B cell (primary cell): ENCODE measurements at places on chromosomes 6 and 20. TPM values are rescaled to one million over a fixed set of nuclear protein-coding genes. Genes with fewer than 3 reads are reported as not detected.

GRCh38 chr20:2663887-2664719, at the start of gene IDH3B:
TSS of gene IDH3B (minus strand) at chr20:2664216. CDS start at chr20:2664188, 28 bp downstream.
- DNase-seq, result peak; percentile 92

CDH22 gene
- total RNA-seq, result not detected in 2 replicates

RRAGD gene
- 2.7 and 4.5 TPM in 2 replicates for total RNA-seq

DNA sequence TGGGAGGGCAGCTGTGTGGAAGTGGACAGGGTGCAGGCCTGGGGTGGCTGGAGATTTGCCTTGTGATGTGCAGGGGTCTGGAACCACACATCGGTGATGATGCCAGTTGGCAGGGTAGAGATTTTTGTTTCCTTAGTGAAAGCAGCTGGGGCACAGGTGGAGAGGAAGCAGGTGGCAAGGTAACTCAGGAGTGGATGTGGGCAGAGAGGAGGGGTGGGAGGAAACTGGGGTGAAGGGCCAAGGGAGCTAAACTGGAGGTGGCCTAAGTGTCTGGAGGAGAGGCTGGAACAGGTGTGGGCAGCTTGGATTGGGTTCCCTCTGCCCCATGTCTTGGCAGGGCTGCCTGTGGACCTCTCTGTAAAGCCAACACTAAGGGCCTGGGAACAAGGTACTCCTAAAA, 4.7 kb upstream of the SCUBE3 start:
- DNase-seq, result no peak

VNN1 gene
- not detected in 2 replicates for total RNA-seq

KCNS1 gene
- total RNA-seq, result not detected in 2 replicates

GRCh38 chr6:106181664-106182418, 95.7 kb downstream of the PRDM1 start:
- no peak for DNase-seq

GRCh38 chr20:5991623-5992441, 41.4 kb downstream of the MCM8 start:
- no peak for DNase-seq

- DNase-seq, result no peak
Measured at GRCh38 chr6:162443101-162443500, 284.5 kb downstream of the PRKN start.

FBXO9 gene
- 105 and 109 TPM in 2 replicates for total RNA-seq

DNA sequence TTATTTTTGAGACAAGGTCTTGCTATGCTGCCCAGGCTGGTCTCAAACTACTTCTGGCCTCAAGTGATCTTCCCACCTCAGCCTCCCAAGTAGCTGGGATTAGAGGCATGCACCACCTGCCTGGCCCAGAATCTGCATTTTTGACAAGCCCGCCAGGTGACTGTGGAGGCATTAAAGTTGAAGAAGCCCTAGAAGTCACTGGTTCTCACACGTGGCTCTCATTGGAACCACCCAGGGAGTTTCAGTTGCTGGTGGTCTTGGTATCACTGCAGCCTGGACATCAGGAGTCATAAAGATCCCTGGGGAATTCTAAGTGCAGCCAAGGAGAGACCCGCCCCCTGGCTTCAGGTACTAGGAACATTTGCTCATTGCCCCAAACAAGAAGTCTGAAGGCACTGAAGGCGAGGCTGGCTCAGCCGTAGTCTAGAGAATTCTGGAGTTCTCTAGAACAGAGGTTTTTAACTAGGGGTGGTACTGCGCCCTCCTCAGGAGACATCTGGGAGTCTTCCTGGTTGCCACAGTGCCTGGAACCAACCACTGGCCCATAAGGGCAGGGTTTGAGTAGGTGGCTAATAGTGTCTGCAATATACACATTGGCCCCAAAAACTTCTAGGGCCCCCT, 182.8 kb downstream of the ZMYND8 start:
- DNase-seq, result no peak

DNA sequence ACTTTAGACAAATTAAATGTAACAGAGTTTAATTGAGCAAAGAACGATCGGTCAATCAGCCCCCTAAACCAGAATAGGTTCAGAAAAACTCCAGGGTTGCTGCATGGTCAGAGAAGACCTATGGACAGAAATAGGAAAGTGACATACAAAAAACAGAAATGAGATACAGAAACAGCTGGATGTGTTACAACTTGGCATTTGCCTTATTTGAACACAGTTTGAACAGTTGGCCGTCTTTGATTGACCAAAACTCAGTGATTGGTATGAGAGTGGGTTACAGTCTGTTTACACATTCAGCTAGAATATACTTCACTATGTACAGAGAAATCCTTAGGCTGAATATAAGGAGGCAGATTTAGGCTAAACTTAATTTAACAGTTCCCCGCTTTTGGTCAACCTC, 19.9 kb downstream of the SRSF6 start:
- no peak for DNase-seq

- no peak for DNase-seq
Measured at GRCh38 chr6:149138089-149138488, 179.4 kb upstream of the TAB2 start.

DNA sequence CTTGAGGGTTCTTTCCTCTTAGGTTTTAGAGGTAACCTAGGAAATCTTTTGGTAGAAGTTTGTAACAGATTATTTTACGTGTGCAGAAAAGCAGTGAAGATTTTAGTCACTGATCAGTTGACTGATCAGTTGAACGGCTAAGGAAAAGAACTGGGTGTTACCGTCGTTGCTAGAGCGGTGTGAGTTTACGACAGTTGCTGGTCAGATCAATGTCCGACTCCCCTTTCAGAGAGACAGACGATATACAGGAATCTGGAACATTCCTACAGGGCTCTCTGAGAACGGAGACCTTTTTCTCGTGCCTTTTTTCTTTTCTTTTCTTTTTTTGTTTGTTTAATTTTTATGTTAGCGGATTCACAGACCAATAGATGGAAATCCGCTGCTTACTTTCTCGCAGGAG, 132.1 kb upstream of the ZNF184 start:
- peak; percentile 21 for DNase-seq

DNA sequence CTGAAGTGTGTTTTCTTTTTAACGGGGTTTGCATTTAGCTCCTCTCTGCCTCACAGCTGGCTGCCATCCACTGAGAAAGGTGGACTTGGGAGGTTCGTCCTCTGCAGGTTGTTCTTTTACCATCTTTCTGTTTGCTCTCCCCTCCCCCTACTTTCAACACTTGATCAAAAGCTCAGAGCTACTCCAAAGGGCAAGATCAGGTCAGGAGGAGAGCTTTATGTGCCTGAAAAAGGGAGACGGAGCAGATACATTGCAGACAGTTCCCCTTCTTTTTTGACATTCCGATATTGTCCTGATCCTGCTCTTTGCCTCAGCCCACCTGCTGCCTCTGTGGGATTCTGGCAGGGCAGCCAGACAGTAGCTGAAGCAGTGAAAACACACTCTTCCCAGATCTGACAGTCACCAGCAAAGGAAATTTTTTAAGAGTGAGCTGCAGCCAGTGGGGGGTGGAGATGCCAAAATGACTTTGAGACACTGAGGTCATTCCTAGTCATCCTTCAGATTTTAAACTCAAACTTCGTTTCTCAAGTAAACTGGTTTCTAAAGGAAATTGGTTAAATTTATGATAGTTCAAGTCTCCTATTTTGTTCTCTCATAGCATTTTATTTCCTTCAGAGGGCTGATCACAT, 26.5 kb downstream of the SMLR1 start:
- no peak for DNase-seq

YTHDF1 gene
- 40.2 and 40.5 TPM in 2 replicates for total RNA-seq

DNA sequence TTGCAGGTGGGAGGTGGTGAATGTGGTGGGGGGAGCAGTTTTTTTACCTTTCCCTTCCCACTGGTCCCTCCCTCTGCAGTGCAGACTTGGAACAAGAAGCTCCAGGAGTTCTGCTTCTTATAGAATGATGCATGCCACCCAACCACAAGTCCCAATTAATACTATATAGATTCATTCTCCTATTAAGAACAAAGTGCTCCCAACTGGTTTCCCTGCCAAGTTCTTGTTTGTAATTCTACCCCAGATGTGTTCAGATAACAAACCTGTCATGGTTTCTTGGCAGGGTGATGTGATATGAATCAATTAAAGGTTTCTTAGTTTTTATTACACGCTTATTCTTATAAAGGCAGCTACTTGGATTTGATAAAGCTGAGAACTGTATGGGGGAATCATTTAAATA, 23.9 kb downstream of the HDDC2 start:
- DNase-seq, result no peak

- no peak for DNase-seq
Measured at GRCh38 chr6:39296745-39297640, 17.2 kb downstream of the KCNK17 start.

VGLL2 gene
- total RNA-seq, result not detected in 2 replicates

GRCh38 chr6:164087870-164088269, 673.4 kb downstream of the QKI start:
- no peak for DNase-seq

DNA sequence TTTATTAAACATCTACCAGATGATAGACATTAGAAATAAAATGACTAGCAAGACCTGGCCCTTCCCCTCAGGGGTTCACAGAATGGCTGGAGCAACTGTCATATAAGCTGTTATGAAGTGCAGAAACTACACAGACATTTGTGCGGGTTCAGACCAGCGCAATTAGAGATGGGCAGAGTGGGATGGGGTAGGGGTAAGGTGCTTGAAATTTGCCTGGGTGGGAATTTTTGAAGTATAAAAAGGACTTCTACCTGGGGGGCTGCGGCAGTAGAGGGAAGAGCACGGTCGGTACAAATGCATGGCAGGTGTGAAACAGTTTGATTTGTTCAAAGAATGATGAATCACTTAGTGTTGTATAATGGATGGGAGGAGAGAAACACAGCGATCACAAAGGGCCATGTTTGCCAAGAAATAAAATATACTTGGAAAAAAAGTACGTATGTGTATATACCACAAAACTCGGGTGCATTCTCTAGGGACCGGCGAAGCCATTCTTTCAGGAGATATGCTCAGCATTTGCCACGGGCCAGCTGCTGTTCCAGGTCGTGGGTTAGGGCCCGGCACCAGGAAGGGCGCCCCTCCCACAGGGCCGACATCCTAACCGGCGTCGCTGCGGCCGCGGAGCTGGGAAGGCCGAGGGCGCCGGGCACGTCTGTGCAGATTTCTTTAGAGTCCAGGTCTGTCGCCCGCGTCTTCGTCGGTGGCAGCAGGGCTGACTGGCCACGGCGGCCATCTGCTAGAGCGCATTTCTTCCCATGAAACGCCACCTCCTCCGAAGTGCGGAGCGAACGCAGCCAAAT, 809 bp upstream of the NOL7 start:
- DNase-seq, result no peak

GRCh38 chr20:36848078-36848660, 27.8 kb upstream of the TLDC2 start:
- DNase-seq, result no peak

GRCh38 chr6:149314325-149314905, 3.1 kb upstream of the TAB2 start:
- DNase-seq, result no peak

- DNase-seq, result peak; percentile 51
Measured at GRCh38 chr20:64042054-64042781, 6.2 kb downstream of the C20orf204 start.
